ENCODE measurements at places on chromosomes 6 and 20. TPM values are rescaled to one million over a fixed set of nuclear protein-coding genes. Genes with fewer than 3 reads are reported as not detected.

NRN1 gene
- not detected for total RNA-seq

ZNF391 gene
- total RNA-seq = 0.32 TPM

CALHM5 gene
- 7.7 TPM for total RNA-seq

MACROD2 gene
- total RNA-seq = 1.6 TPM

MAPK13 gene
- total RNA-seq = 10.8 TPM

DNA sequence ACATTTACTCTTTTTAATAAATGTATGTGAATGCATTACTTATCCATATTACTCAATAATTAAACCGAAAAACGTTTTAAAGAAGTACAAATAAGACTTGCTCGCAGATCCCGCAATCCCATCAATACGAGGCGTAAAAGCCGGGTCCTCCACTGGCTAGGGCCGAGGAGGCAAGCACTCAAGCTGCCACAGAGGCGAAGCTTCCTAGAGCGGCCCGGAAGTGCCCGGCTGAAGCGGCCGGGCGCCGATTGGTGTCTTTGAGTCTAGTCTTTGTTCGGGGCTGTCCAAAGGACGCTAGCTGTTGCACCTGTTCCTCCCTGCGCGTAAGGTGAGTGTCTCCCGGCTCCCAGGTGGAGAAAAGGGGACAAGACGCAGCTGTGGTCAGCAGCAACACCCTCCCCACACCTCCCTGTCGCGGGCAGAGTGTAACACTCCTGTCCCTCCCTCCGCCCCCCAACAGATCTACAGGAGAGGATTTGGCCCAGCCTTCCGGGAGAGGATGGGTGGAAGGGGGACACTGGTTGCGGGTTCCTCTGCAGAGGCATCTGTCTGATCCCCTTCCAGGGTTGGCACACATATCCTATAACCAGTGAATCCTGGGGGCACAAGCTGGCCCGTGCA lies at the start of gene ZSCAN16:
TSS of gene ZSCAN16 (plus strand) at position 260 of the 621 bp plus-strand sequence. CDS start 835 bp downstream, outside the sequence.
- peak; percentile 77 for DNase-seq

GRCh38 chr6:45633272-45633908 lies 255.7 kb upstream of the SUPT3H start:
- no peak for DNase-seq

- DNase-seq = no peak
Observed at GRCh38 chr6:124607119-124607627, 355.1 kb upstream of the RNF217 start.

- no peak for DNase-seq
Observed at GRCh38 chr6:124432620-124433019, 529.6 kb upstream of the RNF217 start.

DNA sequence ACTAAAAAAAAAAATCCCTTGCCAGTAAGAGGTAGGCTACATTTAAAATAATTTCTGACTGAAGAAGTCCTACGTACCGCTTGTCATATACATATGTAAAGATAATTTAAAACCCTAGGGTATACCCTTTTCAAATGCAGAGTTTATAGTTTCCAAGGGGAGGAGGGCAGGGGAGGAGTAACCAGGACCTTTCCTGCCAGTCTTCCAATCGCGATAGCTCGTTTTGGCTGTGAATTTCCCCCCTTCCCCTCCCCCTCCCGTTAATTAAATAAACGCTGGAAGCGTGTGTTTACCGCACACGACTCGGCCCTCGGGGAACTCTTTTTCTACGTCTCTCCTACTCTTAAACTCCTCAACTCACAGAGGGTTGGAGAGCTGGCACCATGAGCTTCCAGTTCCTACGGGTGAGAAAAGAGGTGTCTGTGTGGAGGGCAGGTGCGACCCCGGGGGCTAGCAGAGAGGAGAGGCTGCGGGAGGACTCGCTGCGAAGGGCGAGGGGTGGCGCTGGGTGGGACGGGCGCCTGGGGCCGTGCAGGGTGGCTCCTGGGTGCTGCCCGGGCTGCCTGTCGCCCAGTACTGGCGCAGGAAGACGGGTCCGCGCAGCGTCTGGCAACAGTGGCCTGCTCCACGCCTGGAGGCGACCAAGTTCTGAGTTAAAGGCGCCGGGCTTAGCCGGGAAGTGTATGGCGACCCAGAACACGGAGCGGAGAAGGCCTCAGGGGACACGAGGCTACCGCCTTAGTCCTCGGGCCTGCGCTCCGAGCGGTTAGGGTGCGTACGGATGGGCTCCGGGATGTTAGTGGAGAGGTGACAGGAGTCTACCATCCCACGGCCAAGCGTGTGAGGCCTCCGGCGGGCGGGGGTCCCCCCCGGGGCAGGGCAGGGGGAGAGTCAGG lies 4.1 kb upstream of the TFAP2C start:
- DNase-seq = no peak

DNA sequence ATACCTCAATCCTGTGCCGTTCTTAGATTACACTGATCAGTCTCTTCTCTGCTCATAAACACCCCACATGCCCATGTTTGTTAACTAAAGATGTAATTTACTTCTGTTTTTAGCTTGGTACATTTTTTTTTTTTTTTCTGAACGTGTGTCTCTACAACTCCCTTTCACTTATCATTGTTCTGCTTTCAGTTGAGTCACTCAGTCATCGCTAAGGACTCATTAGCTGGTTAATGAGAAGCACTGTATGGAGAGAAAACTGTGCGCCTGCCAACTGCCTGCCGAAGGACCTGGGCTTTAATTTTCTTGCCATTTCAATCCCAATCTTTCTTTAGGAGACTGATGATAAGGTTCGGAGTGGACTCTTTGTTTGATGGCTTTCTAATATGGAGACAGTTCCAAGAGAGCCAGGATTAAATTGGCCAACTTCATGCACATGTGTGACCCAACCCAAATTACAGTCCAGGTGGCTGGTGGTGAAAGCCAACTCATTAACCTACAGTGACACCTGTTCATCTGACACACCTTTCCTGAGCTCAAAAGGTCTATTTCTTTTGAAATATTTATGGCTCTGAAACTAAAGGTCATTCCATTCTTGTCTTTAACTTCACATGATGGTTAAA lies 334.1 kb downstream of the BCKDHB start:
- no peak for DNase-seq

- DNase-seq = no peak
Observed at GRCh38 chr20:40931410-40932044, 97.1 kb upstream of the TOP1 start.

DNA sequence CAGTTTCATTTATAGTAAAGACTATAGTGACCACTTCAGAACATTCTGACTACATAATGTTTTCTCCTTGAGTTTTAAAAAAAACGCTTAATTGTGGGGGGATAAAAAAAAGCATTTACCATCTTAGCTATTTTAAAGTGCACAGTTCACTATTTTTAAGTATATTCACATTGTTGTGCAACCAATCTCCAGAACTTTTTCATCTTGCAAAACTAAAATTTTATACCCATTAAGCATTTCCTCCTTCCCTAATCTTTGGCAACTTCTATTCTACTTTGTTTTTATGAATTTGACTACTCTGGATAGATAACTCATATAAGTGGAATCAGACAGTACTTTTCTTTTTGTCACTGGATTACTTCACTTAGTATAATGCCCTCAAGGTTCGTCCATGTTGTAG lies 62.3 kb downstream of the FKBP5 start:
- DNase-seq = no peak

- DNase-seq = peak; percentile 20
Observed at GRCh38 chr6:91633374-91634111, 1046.7 kb upstream of the MAP3K7 start.

DNA sequence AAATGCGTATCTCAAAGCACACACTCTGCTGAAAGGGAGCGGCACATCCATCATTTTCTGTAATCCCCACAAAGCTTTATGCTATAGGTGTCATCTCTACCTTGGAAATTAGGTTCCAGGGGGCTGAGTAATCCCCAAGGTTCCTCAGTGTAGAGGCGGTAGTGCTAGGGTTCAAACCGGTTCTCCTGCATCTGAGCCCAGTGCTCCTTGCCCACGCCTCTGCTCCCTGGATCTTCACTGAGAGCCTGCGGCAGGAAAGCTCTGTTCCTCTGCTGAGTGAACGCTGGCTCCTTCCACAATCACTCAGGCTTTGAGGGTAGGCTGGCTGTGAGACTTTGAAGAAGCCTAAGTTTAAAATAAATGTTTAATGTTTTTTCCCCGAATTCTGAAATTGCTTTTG lies 24.9 kb downstream of the SLC22A23 start:
- no peak for DNase-seq

- no peak for DNase-seq
Observed at GRCh38 chr20:45796337-45797065, 4.7 kb downstream of the DNTTIP1 start.

GRCh38 chr6:53066077-53066417 lies 843 bp downstream of the FBXO9 start:
- no peak for DNase-seq

DNA sequence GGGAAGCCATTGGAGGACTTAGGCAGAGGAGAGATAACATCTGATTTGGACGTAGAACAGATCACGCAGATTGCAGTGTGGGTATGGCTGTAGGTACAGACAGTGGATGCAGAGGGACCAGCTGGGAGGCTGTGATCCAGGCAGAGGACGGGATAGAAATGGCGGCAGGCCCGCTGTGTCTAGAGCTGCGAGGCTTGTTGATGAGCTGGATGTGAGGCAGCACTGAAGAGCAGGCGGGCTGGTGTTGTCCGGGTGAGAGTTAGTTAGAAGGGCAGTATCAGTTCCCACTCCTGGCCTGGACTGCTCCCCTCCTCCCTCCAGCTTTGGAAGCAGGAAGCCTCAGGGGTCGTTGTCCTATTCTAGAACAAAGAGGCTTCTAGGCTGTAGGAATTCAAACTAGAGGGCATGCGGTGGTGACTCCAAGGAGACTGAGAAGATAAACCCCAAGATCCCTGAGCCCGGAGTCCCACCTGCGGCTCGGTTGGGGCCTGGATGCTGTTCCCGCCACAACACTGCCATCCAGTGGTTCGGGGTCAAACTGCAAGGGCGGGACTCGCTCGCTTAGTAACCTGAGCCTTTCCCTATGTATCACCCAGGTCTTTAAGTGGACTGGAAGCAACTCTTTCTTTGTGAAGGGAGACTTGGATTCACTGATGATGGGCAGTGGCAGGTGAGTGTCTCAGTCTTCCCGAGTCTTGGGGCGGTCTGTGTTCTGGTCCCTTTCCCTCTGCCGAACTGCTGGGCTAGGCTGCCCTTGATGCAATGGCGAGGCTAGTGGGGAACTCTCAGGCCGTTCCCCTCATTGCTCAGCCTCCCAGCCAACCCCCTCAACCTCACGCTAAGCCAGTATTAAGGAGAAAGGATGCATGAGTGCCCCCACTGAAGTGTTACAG lies 11.2 kb downstream of the TLDC2 start:
- peak; percentile 76 for DNase-seq

GRCh38 chr6:98484696-98485095 lies 349.7 kb upstream of the POU3F2 start:
- no peak for DNase-seq

DNA sequence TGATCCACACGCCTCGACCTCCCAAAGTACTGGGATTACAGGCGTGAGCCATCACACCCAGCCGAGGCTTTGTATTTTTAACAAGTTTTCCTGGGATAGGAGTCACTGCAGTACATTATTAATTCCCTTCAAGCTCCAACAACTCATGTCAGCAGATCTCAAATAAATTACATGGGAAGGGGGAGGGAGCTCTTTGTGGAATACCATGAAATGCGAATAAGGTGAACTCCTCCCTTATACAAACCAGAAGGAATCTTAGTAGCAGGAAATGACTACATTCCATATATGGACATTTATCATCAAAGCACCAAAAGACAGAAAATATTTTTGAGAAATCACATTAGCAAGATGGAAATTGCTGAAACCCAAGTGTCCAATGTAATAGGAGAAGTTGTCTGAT lies 2.9 kb downstream of the GSS start:
- DNase-seq = peak; percentile 5

DNA sequence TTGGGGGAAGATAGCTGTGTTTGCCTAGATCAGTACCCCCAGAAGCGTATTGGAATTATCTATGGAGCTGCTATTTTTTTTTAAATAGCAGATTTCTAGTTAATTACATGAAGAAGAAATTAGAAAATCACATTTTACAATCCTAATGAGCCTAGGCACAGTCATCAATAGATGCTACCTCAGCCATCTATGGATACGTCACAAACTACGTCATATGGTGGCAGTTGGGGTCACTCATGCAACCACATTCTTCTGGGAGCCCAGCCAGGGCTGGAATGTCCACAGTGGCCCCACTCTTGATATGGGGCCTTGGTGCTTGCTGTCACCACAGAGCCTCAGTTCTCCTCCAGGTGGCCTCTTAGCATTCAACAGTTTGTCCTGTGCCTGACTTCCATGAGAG lies 63.0 kb downstream of the SNRNP48 start:
- no peak for DNase-seq

DNA sequence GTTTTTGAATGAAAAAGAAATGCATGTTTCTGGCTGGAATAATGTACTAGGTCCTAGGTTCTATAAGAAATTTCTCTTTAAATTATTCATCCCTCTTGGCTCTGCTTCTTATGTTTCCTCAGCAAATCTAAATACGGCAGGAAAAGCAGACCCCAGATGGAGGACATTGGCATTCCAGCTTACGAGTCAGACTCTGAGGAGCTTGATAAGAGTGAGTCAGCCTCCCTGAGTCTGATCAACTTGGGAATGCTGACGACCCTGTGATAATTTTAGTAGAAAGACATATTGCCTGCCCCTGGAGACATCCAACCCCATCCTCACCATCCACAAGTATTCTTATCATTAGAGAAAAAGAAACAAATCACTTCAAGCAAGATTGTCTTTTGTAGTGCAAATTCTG lies 509.7 kb upstream of the MARCKS start:
- DNase-seq = no peak

DNA sequence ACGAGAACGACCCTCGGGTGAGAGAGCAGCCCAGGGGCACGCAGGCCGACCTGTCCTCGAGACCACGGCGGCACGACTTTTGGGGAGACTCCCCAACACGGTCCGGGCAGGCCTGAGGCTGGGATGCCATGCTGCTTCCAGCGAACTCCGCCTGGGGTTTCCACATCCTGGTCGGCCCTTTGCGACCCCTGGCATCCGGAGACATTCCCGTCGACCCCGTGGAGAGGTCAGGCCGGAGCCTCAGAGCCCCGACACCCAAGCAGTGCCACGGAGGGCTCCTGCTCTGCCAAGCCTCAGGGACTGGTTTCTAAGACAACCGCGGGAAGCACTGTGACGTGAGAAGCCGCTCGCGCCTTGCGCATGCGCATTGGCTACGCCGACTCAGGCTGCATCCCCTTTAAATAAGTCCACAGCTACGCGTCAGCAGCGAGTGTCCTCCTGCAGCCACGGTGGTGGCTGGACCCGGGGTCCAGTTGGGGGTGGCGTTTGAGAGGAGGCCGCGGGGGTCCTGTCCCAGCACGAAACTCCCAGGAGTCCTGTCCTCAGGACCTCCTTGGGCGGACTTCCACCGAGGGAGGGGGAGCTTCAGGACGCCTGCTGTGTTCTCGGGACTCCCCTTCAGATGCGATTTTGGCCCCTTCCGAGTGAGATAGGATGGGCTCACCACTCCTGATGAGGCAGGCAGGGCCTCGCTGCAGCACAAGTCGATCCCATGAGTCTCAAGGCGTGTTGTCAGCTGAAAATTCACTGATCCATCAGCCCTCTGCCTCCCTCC lies 1089.3 kb upstream of the DEFB115 start:
- peak; percentile 0 for DNase-seq

DNA sequence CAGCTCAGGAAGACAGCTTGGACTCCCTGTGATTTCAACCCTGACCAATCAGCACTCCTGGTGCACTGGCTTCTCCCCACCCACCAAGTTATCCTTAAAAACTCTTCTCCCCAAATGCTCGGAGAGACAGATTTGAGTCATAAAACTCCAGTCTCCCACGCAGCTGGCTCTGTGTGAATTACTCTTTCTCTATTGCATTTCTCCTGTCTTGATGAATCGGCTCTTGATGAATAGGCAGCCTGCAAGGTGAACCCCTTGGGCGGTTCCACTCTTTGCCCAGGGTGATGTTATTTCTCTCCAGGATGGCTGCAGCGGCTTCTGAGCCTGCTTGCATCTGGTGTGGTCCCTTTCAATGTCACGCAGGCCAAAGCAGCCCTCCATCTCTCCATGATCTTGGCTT lies 12.4 kb downstream of the SLC52A3 start:
- no peak for DNase-seq
